DMS153 (cell line): ENCODE measurements at places on chromosomes 7 and 10.

- no peak for DNase-seq
These were observed 213.2 kb upstream of the CTBP2 start for GRCh38 chr10:125373546-125373945.

- DNase-seq: no peak
These were observed 39.3 kb downstream of the C1GALT1 start for GRCh38 chr7:7221599-7222038.

DNA sequence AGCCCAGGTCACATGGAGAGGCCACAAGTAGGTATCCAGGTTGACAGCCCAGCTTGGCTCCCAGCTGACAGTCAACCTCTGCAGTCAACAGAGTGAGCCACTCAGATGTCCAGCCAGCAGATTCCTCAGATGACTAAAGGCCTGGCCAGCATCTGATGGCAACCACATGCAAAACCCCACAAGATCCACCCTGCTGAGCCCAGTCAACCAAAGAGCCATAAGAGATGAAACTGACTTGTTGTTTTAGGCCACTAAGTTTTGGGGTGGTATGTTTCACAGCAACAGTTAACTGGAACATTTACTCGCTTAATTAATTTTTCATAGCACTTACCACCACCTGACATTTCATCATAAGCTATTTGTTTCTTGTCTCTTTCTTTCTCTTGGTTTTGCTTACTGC, 107.3 kb upstream of the KDM7A start:
- DNase-seq: no peak

DNA sequence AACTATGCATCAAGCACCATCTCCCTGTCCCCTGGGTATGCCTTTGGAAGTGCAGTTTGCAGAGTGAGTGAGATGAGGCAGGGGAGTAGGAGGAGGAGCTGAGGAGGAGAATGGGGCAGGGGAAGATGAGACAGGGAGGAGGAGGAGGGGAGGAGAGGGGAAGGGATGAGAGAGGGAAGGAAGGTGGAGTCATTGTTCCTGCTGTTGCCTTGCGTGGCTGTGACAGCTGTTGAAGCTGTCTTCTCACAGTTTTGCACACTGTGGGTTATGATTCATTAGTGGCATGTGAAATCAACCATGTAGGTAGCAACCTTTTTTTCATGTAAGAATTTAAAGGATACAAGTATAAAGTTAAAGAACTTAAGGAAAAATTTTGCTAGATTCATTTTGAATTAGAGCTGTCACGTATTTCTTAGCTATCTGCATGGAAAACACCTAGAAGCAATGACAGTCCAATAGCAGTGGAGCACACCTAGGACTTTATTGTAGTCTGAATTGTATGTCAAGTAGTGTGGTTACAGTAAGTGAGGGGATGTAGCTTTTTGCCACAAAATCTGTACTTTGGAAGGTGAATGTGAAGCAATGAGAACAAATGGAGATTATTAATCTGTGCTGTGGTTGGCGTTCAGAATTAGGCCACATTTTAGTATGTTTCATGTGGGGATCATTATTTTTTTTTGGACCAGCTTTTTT, 21.7 kb downstream of the CCM2 start:
- no peak for DNase-seq

DNA sequence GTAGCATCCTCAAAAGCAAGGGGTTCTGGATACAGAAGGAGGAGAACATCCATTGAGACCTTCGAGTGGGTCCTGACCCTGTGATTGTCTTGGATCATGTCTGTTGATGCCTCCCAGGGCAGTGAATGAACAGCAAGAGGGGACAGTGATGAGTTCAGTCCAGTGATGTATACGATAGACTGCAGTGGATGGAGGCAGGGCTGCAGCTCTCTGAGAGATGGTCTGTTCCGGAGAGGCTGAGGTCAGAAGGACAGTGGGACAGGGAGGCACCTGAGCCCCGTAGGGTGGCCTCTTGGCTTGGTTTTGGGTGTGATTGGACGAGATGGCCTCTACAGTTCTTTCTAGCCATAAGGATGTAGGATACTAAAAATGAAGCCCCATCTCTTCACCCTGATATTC, 280.4 kb downstream of the CAMK1D start:
- DNase-seq: no peak

GRCh38 chr10:62183857-62184795, 84.5 kb downstream of the RTKN2 start:
- DNase-seq: no peak

- no peak for DNase-seq
These were observed 5.8 kb upstream of the SMARCD3 start for GRCh38 chr7:151254316-151254715.

DNA sequence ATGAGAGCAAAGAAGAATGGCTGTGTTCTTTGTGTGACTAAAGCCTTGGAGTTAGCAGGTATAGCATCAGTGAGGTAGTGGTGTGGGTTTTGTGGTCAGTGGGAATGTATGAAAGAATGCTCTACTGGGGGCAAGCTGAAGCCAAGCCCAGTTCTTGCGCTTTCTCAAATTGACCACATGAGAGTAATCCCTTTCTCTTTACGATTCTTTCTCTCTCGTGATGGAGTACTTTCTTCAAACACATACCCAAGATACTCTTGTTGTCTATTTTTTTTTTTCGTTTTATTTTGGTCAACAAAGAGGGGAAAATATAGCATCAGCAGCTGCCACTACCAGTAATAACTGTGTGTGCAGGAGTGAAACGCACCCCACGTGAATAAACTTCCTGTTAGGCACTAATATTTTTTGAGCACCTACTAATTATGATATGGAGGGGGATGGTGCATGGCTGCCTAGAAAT, 8.4 kb upstream of the PANK1 start:
- no peak for DNase-seq

DNA sequence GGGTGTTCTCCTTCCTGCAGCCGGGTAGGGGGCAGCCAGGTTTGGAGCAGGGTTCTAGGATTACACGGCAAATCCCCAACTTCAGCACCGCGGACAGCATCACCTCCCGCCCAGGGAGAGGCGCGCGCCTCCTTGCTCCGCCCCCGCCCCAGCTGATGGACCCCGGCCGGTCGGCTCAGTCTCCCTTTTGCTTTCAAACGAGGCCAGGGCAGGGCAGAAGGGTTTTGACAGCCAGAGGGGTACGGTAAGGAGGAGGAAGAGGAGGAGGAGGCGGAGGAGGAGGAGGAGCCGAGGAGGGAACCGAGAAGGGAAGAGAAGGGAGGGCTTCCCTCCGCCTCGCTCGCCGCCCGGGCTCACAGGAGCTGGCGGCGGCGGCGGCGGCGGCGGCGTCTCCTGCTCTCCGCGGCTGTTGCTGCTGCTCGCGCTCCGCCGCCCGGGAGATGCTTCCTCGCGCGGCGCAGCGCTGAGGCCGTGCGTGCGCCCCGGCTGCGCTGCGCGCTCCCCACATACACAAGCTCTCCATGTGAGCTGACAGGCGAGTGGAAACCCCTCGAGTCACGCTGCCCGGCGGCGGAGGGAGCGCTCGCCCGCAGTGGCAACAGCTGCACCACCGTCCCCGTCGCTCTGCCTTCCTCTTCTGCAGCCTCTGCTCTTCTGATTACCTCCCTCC, 615 bp upstream of the CNTNAP2 start:
- peak; percentile 62 for DNase-seq

DNA sequence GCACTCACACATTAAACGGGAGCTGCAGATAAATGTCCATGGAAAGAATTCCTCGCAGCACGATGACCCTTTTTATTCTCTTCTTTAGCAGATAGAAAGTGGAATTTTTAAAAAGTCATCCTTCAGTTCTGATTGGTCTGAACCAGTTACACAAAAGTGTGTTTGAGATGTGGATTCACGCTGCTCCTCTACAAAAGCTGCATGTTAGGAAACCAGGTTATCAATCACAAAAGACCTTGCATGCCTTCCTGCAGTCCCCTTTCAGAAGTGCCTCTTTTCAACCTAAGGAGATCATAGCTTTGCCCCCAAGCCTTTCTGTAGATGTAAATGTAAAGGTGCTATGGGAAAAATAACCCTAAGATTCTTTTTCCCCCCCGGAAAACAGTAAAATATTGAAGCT, 299.7 kb downstream of the PLXDC2 start:
- DNase-seq: no peak

DNA sequence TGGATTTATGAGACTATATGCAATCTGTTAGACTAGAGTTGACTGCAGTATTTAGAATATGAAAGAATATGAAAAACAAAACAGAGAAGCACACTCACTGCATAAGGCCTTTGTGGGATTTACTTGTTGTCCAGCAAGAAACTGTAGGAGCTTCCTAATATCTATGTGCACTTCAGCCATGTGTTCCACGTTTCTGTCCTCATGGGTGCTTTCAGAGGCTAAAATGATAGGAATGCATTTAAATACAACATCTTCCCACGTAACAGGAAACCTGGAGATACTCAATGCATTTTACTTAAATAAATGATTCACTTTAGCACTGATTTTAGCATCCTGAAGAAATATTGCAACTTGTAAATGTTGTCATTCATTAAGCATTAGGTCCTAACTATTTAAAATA, 11.7 kb downstream of the HUS1 start:
- DNase-seq: no peak

GRCh38 chr10:45001381-45002148, 842 bp downstream of the ZNF22 start:
- DNase-seq: peak; percentile 29

DNA sequence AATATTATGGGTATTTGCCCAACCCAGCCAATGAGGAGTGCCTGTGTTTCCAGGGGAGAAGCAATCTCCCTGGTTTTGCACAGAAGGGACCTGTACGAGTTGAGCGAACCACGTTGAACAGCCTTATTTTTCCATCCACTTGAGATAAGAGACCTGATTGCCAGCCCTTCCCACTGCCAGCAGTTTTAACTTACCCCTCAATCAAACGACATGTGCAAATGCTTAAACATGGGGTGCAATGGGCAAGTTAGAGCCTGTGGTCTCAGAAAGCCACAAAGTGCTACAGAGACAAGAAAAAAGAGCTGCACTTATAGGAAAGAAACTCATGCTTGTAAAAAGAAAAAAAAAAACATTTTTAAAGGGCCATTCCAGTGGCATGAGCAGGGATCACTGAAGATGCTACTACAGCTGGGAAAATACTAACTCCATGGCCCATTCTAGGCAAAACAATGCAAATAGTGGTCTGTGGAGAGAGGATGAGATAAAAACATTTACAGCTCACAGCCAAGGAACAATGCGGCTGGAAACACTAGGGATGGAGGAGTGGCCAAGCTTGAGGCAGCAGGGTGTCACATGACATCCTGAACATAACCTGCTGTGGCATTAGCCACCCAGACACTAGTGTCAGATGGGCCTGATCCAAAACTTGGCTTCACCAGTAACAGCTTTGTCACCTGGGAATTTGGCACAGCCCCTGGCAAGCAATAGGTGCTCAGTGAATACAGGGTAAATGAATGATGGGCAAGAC, 162.8 kb downstream of the ELMO1 start:
- no peak for DNase-seq

GRCh38 chr10:1366811-1367425, 310.7 kb downstream of the WDR37 start:
- no peak for DNase-seq

DNA sequence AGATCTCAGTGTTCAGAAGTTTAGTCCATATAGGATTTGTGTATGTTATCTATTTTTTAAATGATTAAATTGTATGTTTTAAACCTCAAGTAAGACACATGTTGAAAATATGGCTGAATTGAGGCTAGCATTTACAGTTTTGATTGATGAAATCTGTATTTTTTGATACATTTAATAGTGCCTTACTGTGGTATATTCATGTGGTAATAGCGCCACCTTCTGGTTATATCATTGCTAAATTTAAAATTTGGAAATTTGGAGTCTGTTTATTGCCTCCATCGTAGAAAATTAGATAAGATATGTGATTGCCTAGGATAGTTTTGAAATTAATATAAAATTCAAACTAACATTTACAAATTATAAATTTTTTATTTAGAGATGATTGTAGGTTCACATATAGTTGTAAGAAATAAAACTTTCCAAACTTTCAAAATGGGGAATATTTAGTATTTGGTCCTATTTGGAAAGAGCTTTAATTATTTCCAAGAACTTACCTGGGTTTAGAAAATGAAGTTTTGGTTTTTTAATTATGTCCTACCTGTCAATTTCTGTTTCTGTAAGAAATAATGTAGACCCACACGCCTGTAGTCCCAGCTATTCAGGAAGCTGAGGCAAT, 19.1 kb upstream of the ARMS2 start:
- DNase-seq: no peak

DNA sequence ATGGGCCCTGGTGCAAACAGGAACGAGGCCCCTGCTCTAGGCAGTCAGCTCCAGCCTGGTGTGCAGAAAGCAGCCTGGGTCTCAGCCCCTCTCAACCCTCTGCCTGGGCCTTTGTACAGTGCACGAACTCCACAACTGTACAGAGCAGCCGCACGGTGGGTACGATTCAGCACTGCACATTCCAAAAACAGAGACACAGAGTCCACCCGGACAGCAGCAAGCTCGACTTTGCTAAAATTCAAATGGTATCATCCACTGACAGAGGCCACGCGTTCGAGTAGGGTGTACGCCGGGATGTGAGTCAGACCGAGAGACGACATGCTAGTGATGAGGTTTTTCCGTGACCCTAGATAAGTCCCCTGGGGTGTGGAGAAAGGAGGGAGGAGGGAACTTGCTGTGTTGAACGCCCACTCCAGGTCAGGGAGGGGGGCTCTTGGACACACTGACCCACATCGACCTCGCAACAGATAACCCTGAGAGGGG, 65.6 kb upstream of the PDGFA start:
- no peak for DNase-seq

DNA sequence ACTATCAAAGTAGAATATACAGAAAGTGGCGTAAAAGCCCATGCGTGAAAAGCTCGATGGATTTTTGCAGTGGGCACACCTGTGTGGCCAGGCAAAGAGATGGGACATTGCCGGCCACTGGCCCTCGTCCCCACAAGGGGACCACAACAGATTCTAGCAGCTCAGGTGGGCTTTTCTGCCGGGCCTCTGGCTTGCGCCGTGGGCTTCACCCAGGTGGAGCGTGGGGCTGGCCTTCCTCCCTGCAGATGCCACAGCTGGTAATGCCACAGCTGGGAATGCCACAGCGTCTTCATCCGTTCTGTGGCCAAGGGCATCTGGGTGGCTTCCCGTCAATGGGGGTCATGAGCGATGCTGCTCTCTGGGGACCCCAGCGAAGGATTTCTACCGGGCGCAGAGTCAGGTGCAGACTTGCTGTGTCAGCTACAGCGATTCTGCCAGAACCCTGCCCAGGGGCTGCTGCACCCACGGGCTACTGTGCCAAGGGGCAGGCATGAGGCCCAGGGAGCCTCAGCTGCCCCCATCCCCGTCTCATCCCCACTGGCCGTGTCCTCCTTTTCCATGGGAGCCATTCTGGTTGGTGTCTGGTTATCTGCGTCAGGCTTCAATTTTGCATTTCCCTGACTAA, 52.5 kb upstream of the NKX6-2 start:
- DNase-seq: no peak

DNA sequence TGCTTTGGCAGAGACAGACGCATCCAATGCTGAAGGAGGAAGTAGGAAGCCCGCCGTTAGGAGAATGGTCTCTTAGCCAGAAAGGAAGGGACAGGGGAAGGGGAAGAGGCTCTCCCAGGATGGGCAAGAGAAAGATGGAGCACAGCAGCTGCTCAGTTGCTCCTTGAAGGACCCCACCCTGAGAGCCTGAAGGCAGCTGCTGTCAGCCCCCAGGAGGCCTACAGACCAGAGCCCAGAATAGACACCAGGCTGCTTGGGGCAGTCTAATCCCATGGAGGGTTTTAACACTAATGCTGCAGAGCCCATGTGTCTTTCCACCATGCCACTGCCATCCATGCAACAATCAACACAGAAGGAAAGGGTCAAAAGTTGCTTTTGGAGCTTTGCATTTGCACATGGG, 3.5 kb upstream of the C7orf33 start:
- DNase-seq: no peak
